Thoracic aorta (tissue), 2 donors: ENCODE measurements at places on chromosomes 7 and 10.

DNA sequence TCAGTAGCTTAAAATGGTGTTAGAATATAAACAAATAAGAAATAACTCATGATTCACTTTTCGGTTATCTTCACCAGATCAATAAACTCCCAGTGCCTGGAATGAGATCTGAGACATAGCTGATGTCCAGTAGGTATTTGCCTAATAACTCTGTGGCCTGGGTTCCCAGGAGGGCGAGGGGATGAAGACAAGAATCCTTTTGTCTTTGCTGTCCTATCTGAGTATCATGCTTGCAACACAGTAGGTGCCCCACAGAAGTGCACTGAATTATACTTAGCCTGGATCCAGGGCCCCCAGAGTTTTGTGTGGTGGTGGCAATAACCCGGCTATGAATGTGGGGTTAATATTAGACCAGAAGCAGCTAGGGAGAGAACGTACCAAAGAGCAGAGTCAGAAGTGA is 350.1 kb upstream of the AOAH start:
- H3K27me3 ChIP-seq: no peaks in the 10 kb centered on the region
- H3K4me3 ChIP-seq: no peak overlapping the region
- H3K27ac ChIP-seq: no peak overlapping the region
- H3K36me3 ChIP-seq: no peaks in the 10 kb centered on the region
- no peaks in the 10 kb centered on the region for H3K4me1 ChIP-seq
- DNase-seq: no peak

DNA sequence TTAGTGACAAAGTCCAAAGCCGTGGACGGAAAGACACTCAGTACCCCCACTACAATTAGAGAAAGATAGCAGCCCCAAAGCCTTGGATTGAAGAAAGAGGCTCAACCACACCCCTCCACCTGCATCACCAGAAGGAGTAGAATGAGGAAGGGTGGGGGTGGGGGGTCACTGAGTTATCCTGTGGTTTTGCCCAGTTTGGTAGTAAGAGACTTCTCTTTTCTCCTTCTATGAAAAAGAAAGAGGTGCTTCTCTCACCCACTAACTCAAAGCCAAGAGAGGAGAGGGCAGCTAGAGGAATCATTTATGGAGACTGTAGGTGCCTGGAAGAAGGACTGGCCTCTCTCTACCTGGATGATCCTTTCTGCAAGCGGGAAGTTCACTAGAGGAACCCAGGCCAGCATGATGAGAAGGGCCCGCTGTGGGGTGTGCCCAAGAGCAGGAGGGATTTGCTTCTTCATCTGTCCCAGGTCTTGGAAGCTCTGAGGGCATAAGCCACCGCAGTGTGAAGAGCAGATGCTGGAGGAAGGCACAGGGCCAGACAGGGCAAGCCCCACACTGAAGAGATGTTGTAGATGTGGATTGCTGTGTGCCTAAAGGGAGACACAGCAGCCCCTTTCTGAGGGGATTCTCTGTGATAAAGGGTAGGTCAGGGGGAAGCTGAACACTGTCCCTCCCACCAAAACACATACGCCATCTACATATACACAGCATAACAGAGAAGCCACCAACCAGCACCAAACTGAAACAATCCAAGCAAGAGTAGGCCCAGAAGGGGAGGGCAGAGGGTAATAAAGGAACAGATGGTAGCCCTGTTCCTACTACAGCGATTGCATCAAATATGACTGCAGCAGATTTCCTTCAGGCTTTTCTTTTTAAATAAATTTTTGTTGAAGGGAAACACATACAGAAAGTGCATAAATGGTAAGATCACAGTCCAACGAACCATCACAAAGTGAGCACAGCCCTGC is 25.8 kb upstream of the LANCL2 start:
- H3K4me1 ChIP-seq: no peaks in the 10 kb centered on the region
- no peak overlapping the region for H3K27ac ChIP-seq
- no peak for DNase-seq
- no peaks in the 10 kb centered on the region for H3K36me3 ChIP-seq
- no peak overlapping the region for H3K4me3 ChIP-seq

- no peaks in the 10 kb centered on the region for H3K36me3 ChIP-seq
- H3K4me3 ChIP-seq: no peak overlapping the region
- no peaks in the 10 kb centered on the region for H3K27me3 ChIP-seq
- no peak for DNase-seq
These were observed 36.0 kb downstream of the LRRC72 start for GRCh38 chr7:16562456-16563220.

- no peaks in the 10 kb centered on the region for H3K36me3 ChIP-seq
- no peak overlapping the region for H3K27ac ChIP-seq
- H3K27me3 ChIP-seq: no peaks in the 10 kb centered on the region
- H3K4me3 ChIP-seq: no peak overlapping the region
- no peaks in the 10 kb centered on the region for H3K4me1 ChIP-seq
- DNase-seq: no peak
These were observed 1167.7 kb downstream of the XPNPEP1 start for GRCh38 chr10:108755646-108756045.

- H3K27ac ChIP-seq: no peak overlapping the region
- H3K36me3 ChIP-seq: no peaks in the 10 kb centered on the region
- H3K27me3 ChIP-seq: no peaks in the 10 kb centered on the region
- no peak for DNase-seq
These were observed 236.3 kb upstream of the LRRN3 start for GRCh38 chr7:110854651-110855050.

DNA sequence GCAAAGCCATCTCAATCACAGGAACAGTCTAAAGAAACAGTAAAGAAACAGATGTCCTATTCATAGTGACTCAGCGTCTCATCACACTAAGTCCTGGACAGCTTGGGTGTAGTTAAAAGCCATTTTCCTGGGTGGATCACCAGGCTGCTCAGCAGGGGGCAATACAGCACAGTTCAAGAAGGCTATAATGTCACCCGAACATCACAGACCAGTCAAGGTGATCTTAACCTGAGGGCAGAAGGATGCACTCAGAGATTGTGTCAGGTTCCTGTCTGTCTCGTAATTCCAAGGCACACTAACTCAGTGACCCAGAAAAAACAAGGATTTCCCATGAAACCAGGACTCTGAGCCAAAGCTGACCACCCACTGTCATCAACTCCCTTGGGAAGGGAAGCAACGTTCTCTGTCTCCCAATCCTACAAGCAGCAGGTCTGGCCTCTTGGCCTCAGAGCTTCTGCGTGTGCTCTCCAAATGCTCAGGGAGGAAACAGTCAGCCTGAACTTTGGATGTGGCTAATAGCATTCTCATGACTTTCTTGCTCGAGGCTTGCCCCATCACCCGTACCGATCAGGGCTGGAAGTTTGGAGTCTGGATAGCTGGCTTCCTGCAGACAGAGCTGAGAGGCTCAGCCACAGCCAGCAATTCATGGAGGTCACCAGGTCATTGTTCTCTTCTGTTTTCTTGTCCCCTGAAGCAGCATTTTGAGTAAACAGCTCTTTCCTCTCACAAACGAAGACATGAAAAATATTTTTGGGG is 90.4 kb upstream of the FAM171A1 start:
- DNase-seq: no peak
- no peak overlapping the region for H3K4me3 ChIP-seq
- peaks cover 8% of the 10 kb centered on the region for H3K4me1 ChIP-seq
- no peaks in the 10 kb centered on the region for H3K36me3 ChIP-seq
- no peaks in the 10 kb centered on the region for H3K27me3 ChIP-seq
